Right ventricle myocardium inferior (tissue), 1 donor: ENCODE measurements at places on chromosomes 7 and 10.

- DNase-seq = no peak
Measured at GRCh38 chr10:69840773-69841172, 39.1 kb downstream of the COL13A1 start.

DNA sequence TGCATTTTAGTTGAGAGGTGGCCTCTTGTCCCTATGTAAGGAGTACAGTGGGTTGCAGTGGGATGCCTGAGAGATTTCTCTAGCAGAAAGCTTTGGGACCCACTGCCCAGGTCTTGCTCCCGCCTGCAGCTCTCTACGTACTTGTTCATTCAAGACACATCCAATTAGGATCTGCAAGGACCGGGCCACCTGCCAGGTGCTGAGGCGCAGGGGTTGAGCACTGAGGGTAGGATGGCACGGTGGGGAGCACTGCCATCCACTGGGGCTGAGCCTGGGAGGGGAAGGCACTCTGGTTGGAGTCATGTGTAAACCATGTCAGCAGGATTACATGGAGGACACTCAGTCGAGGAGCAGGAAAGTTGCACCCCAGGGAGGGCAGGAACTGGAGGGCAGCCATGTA lies 191.1 kb upstream of the GRB10 start:
- no peak for DNase-seq

GRCh38 chr7:23966941-23967340 lies 256.9 kb downstream of the STK31 start:
- DNase-seq = no peak

DNA sequence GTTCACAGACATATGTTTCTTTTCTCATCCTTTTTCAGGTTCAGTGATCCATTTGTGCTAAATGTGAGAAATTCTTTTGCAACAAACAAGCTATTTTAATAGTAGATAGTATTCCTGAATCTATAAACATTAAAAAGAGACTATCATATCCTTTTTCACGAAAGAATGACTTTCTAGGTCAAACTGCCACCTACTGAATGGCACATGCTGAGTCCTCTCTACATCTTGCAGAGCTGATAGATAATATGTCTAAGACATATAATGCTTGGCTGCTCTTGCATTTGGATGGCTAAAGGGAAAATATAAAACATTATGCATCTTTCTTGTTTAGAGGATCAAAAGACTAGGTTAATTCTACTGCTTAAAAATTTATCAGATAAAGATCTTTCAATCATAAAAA lies 114.1 kb upstream of the SLC26A5 start:
- no peak for DNase-seq

- no peak for DNase-seq
Measured at GRCh38 chr7:21305455-21306235, 122.2 kb upstream of the SP4 start.

- DNase-seq = no peak
Measured at GRCh38 chr7:68866200-68866570, 732.1 kb upstream of the AUTS2 start.

GRCh38 chr7:151330661-151331060 lies 11.0 kb upstream of the NUB1 start:
- DNase-seq = no peak

DNA sequence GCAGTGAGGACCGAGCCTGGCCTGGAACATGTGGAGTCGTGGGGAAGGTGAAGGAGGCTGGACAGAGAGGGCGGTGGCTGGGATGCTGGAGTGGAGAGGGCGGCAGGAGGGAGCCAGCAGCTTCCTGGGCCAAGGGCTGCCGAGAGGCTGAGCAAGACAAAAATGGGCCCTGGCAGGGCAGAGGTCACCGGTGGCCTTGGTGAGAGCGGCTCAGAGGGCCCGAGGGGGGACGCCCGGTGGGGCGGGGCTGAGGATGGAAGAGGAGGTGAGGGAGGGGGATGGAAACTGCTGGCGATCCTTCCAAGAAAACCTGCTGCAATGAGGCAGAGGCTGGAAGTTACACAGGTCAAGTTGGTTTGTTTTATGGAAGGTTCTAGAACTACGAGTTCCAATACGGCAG lies 69.5 kb downstream of the ELFN1 start:
- no peak for DNase-seq

- no peak for DNase-seq
Measured at GRCh38 chr10:72524489-72524888, 101.4 kb downstream of the MICU1 start.

- no peak for DNase-seq
Measured at GRCh38 chr7:90022213-90022612, 132.1 kb upstream of the STEAP1 start.

- no peak for DNase-seq
Measured at GRCh38 chr10:53023411-53023810, 250.8 kb upstream of the MBL2 start.

- no peak for DNase-seq
Measured at GRCh38 chr10:30786906-30787305, 157.4 kb upstream of the LYZL2 start.

DNA sequence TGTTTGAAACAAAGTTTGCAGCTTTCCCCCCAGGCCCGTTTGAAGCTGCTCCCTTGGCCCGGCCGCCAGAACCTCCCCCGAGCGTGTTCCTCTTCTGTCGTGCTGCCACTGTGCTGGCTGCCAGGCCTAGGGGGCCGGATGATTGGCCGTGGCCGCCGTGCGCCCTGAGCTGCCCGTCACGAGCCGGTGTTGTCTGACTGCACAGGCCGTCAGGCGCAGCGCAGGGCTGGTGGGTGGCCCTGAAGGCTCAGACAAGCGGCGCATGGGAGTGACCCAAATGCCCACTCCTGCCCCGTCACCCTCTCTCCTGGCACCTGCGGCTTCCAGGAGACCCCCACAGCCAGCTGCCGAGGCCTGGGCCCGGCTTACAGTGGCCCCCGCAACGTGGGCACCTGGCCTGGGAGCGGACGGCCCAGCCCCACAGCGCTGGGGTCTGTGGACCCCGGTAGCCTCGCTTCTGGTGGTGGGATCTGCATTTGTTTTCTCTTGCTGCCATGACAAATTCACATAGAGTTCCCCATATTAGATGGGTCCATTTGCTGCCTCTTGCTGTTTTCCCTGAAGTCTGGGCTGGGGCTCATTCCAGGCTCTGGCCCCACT lies 13.1 kb downstream of the JAKMIP3 start:
- DNase-seq = peak; percentile 26

- no peak for DNase-seq
Measured at GRCh38 chr7:21412957-21413356, 14.9 kb upstream of the SP4 start.

- no peak for DNase-seq
Measured at GRCh38 chr7:43533801-43534479, 49.0 kb upstream of the STK17A start.

- DNase-seq = peak; percentile 23
Measured at GRCh38 chr10:100872034-100872791, 40.5 kb upstream of the SLF2 start.

GRCh38 chr7:47714669-47715607 lies 133.0 kb upstream of the TNS3 start:
- no peak for DNase-seq

GRCh38 chr7:70886547-70886946 lies 245.4 kb upstream of the GALNT17 start:
- no peak for DNase-seq

- DNase-seq = no peak
Measured at GRCh38 chr7:35422715-35423114, 168.8 kb upstream of the TBX20 start.

DNA sequence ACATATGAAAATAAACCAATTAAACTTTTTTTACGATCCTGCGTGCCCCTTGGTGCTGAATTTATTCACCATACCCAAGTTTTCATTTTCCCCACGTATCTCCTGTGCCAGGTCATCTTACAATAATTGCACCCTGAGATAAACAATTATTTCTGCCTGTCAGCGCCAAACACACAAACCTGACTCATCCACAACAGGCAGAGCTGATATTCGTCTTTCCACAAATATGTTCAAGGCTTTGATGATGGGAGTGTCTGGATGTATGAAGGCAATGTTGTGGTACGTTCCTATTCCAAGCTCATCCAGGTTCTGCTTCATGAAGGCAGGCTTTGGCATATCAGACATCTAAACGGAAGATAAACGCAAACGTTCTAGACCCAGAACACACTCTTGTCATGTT lies 45.8 kb upstream of the RHEB start:
- DNase-seq = no peak

DNA sequence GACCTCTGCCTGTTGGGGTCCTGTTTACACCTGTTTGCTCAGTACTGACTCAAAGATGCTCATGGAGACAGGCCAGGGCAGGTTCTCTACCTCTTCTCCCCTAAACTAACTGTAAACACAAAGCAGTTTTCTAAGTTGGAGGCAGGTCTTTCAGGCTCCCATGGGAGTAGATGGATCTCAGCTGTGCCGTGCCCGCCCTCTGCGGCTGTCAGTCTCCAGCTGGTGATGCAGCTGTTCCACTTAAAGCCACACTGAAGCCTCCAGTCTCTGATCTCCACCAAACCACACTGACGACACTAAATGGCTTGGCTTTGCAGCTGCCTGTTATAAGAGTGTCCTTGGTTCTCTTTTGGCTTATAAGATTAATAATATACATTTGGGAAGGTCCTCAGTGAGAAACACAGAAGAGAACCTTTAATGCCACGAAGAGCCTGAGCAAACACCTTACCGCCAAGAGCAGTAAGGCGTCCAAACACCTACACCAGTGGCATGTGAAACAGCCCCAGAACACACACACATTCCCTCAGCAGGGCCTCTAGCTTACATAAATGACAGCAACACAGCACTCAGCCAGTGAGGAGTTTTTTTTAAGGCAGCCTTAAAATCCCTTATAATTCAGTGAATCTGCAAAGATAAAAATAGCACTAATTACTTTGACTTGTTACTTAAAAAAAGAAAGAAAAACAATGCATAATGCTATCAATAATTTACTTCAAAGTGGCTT lies 60.4 kb upstream of the KCNIP2 start:
- no peak for DNase-seq

- DNase-seq = no peak
Measured at GRCh38 chr7:74373536-74373935, 80.2 kb upstream of the GTF2IRD1 start.

DNA sequence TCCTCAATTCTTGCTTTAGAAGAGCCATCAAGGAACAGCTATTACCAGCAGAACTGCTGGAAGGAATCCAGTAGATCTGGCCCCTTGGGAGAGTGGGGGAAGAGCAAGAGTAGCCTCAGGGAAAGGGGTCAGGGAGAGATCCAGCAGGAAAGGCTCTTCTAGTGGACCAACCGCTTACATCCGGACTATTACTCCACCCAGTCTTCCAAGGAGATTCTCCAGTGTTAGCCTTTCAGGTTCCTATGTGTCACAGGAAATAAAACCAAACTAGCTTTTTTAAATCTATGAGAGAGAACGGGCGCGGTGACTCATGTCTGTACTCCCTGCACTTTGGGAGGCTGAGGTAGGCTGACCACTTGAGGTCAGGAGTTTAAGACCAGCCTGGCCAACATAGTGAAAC lies 34.3 kb downstream of the TET1 start:
- DNase-seq = no peak

DNA sequence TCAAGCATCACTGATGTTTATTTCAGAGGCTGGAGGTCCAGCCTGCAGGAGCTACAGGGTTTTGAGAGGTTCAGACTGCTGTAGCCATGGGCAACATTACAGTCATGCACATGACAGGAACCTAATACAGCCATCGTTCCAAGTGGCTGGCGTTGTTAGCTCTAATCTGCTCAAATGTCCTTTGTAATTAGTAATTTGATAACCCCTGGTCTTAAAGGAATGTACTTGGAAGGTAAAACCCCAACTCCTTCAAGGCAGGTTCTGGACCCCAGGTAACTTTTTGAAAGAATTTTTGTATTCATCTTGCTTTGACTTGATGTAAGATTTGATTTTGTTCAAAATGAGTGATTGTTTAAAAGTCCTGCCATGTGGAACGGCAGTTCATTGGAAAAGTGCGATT lies 34.7 kb upstream of the FOXI2 start:
- DNase-seq = no peak

DNA sequence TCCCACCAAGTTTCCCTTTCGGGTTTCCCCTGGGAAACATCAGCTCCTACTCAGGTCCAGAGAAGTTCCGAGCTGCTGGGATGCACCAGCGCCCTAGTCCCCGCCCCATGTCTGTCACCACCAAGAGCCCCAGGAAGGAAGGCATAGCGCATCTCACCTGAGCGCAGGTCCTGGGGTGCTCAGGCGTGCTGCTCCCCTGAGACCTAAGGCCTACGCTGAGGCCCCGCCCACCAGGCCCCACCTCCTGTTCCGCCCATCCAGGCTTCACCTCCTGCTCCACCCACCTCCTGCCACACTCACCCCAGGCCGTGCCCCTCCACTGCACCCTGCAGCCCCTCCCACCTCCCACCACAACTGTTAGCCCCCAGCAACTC lies 1.2 kb upstream of the TFR2 start:
- DNase-seq = no peak

DNA sequence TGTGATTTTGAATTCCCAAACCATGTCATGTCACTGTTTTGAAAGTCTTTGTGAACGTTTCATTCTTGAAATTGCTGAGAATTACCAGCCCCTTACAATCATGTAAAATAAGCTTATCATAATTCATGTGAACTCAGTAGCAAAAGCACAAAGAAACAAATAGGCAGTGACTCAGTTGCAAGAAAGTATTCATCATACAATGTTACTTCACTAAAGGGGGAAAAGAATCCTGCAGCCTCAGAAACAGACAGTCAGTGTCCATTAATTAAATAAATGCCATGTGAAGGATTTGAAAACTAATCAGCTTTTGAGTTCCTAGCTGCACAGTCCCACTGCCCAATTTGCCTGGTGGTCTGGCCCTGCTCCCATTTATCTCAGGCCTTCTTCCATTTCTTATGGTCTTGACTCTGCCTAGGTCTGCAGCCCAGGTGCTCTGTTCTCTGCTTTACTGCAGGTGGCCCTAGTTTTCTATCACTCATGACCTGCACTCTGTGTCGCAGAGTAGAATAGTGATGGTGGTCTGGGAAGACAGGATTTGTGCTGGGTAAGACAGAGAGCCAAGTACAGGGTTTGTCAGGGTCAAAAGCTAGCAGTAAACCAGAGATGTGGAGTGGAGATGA lies 99.7 kb downstream of the PLCE1 start:
- no peak for DNase-seq

- no peak for DNase-seq
Measured at GRCh38 chr10:21015851-21016250, 118.7 kb upstream of the NEBL start.

- no peak for DNase-seq
Measured at GRCh38 chr7:107580716-107581383, 804 bp downstream of the BCAP29 start.

- no peak for DNase-seq
Measured at GRCh38 chr10:33653584-33654367, 319.3 kb upstream of the NRP1 start.
